ENCODE measurements at places on chromosomes 12 and 14.
A peak's percentile ranks its signal among the peaks of the same experiment; 100 is the strongest.

GRCh38 chr12:712172-712863 lies 40.1 kb upstream of the WNK1 start:
- DNase-seq, result no peak

DNA sequence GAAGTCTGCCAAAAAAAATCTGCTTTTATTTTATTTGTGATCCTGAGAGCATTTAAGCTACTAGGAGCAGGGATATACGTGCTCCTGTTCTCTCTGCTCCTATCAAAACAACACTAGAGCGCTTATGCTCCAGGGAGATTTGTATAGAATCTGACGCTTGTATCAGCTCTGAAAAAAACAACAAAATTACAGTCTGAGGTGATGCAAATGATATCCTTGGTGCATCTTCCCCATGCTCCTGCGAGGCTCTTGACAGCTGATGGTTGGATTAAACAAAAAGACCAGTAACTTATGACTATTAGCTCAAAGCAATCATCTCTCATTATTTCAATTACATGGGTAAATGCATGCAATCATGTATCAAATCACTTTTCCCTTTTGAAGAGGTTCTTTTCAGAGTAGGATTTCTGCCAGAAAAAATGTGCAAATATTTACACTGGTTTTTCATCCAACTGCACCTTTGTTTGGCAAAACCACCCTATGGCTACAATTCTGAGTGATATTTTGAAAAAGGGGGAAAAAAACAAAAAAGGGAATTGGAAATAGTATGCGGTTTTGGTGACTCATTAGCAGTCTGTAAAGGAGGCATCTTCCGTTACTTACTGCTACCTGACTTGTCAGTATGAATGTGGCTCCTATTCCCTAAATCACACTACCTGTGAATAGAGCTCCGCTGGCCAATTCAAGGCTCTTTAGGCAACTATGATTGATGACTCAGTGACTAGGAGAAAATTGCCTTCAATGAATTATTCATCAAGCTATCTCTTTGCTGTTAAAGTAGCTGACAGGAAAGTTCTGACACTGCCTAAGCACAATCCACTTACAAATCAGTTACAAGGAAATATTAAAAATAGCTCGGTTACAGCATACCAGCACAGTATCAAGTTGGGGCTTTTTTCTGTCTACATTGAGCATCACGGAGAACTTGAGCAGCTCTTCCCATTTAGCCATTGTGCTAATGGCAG lies 450.0 kb downstream of the FOXG1 start:
- DNase-seq, result no peak

GRCh38 chr12:91327889-91328288 lies 145.3 kb upstream of the DCN start:
- no peak for DNase-seq

- no peak for DNase-seq
Measured at GRCh38 chr14:65170318-65170717, 68.0 kb upstream of the MAX start.

- peak; percentile 13 for DNase-seq
Measured at GRCh38 chr12:65631621-65632111, 192.6 kb upstream of the HMGA2 start.

DNA sequence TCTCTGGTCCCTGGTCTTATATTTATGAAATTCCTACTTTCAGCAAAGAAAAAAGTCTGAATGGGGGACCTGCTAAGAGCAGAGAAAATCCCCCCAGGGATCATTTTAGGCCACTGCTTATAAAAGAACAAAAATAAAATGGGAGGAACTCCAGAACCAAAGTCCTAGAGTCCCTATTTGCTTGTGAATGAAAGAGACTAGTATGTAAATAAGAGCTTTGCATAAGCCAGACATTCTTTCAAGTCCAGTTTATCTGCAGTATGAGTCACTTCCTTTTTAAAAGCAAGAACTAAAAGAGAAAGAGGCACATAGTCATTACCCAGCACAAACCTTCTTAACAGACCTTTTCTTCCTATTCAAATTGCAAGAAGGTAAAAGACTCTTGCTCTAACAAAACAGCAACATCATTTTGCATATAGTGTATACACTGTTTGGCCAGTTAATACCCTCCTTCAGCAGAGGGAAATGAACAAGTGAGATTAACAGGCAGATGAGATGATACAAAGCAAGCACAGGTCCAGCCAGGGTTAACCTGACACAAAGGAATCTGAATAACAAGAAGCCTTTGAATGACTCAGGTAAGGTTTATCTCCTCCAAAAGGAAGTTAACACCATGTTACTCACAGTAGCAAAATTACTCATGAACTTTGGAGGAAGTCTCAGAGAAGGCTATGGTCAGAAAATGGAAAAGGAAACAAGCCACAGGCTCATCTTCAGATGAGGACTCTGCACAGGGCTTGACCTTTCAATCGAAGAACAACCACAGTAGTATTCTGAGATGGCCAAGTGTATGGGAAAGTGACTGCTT lies 87.3 kb downstream of the PHLDA1 start:
- DNase-seq, result no peak

- DNase-seq, result peak; percentile 56
Measured at GRCh38 chr14:24296341-24297157, 3.0 kb downstream of the DHRS1 start.

GRCh38 chr12:116735951-116736599 lies 1.8 kb downstream of the SPRING1 start:
- DNase-seq, result no peak

GRCh38 chr14:99270458-99271220 lies 1.4 kb downstream of the BCL11B start:
- DNase-seq, result no peak

GRCh38 chr12:79422060-79422812 lies 268.5 kb downstream of the PAWR start:
- no peak for DNase-seq

DNA sequence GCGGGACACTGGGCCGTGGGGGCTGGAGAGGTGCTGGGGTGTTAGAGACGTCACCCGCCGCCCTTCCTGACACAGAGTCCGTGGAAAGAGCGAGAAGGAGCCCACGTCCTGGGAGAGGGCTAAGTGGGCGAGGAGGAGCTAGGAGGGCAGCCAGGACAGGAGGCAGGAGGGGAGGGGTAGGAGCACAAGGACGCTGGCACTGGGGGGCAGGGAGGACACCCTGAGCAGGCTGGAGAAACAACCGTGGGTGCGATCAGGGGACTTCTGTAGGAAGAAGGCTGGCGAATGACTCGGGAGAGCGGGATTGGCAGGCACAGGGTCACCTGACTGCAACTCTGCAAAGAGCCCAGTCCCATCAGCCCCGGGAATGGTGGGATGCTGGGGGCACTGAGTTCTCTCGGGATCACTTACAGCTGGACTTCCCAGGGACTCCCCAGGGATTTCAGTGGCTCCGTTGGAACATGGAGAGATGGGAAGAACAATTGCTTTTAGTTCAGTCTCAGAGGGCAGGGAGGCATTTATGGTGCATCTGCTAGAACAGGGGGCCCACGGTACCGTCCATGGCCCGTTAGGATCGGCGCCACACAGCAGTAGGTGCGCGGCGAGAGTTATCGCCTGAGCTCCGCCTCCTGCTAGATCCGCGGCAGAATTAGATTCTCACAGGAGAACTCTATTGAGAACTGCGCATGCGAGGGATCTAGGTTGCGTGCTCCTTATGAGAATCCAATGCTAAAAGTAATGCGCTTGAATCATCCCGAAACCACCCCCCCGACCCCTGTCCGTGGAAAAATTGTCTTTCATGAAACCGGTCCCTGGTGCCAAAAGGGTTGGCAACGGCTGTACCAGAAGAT lies 24.3 kb downstream of the UBR7 start:
- DNase-seq, result no peak

- DNase-seq, result no peak
Measured at GRCh38 chr12:52944683-52945388, 4.1 kb upstream of the KRT18 start.

DNA sequence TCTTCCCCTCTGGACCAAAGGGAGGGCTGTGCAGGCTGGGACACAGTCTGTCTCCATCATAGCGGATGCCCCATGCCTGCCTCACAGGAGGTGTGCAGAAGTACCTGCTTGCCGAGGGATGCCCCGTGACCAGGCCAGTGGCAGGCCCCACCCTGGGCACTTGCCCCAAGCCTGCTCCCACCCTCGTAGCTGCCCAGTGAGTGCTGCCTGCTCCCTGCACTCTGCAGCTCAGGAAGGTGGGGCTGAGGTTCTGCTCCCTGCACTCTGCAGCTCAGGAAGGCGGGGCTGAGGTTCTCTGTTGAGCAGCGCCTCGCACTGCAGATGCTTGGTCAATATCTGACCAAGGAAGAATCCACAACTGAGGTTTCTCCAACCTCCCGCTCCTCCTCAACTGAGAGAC lies 6.9 kb downstream of the MMAB start:
- DNase-seq, result no peak

DNA sequence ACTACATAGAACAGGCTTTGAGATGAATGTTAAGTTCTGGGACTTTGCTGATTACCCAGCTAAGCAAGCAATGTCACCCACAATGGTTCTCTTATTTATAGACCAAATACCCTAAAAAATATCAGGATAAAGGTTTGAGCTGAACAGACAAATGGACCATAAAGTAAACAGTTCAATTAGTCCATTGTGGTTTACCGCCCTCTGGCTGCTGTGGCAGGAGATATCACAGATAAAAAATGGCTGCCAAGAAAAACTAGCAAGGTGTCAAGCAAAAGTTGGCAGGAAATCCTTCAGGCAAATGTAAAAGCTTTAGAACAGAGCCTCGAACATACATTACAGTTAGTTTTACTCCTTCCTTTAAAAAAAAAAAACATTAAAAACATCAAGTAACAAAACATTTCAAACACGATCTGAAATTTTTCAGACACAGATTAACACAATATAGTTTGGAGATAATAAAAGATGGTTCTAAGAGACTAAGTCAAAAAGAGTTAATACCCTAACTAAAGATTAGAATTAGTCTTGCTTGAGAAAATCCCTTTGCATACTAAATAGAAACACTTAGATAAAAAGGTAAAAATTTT lies 41.3 kb downstream of the MED13L start:
- DNase-seq, result no peak

- DNase-seq, result no peak
Measured at GRCh38 chr14:89357655-89358297, 59.3 kb downstream of the FOXN3 start.

DNA sequence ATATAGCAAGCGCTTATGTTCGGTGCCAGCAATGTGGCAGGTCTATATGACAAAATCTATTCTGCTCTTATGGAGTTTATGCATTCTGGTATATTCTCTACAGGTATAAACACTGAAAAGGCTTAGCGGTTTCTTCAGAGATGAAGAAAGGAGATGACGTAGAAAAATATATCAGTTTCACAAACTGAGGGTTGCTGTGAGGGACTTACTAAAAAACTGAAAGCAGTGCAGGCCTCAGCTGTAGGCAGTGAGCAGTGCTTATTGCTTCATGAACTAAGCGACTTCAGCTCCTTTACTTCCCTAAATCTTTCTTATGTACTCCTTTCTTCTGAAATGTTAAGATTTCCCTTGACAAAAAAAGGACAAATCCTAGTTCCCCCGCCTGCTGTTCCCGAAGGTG lies 4.5 kb downstream of the DDX47 start:
- DNase-seq, result no peak

DNA sequence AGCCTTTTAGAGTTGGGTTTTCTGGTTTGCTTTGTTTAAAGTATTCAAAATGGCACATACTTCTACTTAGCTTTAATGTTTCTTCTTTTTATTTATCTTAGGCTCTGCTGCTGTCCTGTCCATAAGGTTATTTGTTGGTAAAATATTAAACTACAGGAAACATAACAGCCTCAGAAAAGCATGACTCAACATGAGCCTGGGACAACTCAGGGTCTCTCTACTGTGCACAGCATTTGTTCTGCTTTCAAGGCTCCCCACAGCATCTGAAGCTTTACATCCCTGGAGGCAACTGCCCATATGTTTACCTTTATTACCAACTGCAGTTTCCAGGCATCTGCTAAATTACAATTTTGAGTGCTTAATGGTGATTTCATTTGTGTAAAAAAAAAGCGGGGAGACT lies 954.2 kb upstream of the FBXO33 start:
- no peak for DNase-seq

- DNase-seq, result peak; percentile 21
Measured at GRCh38 chr12:13187399-13187798, 9.1 kb upstream of the EMP1 start.

DNA sequence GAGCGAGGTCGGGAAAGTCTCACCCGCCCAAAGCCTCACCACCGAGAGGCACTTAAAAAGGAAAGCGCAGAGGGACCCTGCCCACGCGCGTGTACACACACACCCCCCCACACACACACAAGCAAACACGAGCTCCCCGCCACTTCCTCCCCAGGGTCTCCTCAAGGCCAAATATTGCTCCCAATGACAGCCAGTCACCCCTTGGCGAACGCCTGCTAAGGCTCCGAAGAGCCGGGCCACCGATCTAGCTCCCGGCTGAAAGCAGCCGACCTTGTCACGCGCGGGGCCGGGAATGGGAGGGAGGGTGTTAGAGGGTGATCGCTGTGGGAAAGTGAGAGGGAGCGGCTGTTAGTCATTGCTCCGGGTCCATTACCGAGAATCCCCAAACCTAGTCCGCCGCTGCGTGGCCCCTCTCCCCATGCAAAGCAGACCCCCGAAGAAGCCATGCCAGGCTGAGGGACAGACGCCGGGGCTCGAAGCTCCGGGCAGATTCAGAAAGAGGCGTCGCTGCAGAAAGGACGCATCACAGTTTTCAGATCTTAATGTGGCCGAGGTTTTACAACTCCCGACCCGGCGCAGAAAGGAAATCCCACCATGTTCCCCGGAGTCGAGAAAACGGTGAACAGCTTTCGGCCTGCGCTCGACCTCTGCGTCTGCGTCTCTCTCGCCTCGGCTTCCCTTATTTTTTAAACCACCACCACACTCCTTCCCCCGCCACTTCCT lies 2.6 kb downstream of the BMP4 start:
- DNase-seq, result no peak

GRCh38 chr14:71399057-71399487 lies 491.8 kb downstream of the PCNX1 start:
- DNase-seq, result no peak

DNA sequence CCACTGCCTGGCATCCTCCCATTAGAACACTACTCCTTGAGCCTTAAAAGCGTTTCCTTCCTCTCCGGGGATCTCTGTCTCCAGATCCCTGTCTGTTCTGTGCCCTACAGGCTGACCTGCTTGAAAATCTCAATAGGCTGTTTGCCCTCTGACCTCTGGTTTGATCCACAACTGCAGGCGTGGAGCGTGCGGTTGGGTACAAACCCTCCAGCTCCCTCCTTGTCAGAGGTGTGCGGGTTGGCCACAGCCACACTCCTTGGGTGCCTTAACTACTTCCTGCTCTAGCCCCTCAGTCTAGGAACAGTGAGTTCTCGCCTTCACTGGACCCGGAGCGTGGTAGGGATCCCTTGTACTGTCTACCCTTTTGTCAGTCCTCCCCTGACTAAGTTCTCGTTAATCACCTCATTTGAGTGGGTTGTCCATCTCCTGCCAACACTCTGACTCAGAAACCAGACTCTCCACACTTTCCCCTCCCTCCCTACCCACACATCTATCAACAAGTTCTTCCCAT lies 33.1 kb downstream of the CMKLR1 start:
- DNase-seq, result no peak
